NCI-H2171 (cell line): ENCODE measurements at places on chromosomes 3 and 15.

GRCh38 chr15:73153024-73153423 lies 100.8 kb downstream of the NEO1 start:
- DNase-seq, result no peak

- no peak for DNase-seq
Observed at GRCh38 chr3:16633948-16634347, 28.7 kb upstream of the DAZL start.

GRCh38 chr3:22265403-22265802 lies 514.4 kb upstream of the ZNF385D start:
- no peak for DNase-seq

DNA sequence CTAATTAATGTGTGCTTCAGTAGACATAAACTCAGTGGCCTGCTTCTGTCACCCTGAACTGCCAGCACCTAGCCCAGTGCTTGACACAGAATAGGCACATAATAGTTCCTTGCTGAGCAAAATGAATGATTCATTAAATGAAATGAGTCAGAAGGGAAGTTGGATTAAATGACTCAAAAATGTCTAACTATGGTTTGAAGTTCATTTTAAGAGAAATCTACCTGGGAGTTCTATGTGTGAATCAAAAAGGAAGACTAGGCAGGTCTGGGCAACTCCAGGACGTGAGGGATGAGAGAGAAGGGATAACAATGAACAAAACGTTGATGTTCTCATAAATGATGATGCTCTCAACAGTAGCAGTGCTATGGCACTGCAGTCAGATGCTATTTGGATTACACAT lies 175.0 kb downstream of the CFAP20DC start:
- no peak for DNase-seq

DNA sequence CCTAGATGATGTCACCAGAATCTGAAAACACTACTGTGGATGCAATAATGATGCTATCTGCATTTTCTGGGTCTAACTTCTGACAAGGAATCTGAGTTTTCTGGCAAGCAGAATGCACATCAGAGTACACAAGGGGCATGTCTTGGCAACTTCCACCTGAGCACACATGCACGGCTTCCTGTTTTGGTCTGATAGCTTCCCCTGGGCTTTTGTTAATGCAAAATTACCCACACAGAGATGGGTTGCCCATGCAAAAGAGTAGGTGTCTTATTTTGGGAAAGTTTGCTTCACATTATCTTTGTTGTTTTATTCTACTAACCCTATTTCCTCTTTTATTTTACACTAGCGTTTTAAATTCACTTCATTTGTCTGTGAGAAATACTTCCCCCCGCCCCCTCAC lies 74.2 kb upstream of the SATB1 start:
- DNase-seq, result no peak

DNA sequence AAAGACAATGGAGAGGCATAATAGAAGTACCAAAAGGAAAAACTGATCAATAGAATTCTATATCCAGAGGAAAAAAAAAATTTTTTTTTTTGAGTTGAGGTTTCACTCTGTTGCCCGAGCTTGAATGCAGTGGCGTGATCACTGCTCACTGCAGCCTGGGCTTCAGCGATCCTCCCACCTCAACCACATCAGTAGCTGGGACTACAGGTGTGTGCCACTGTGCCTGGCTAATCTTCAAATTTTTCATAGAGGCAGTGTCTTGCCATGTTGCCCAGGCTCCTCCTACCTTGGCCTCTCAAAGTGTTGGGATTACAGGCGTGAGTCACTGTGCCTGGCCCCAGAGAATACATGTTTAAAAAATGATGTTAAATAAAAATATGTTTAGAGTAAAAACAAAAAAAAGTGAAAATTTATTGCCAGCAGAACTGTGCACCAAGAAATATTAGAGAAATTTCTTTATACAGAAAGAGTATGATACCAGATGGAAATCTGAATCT lies 154.3 kb upstream of the ZBTB20 start:
- DNase-seq, result no peak

- DNase-seq, result no peak
Observed at GRCh38 chr3:194446172-194446571, 40.6 kb downstream of the ATP13A3 start.

DNA sequence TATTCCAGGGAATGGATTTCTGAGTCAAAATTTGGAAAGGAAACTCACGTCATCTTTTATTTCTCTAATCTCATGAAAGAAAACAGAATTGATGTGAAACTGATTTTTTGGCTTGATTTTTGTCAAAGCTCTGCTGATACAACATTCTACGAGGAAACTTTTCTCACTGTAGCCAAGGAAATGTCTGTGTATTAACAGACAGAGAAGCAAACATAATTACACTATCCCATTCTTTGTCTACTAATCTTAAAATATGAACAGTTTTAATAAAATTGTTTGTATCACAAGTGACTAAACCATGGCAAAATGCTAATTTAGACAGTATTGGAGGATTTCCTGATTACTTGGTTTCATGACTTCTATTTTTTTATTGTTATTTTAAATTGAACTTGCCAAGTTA lies 1437.0 kb downstream of the OTOL1 start:
- no peak for DNase-seq

DNA sequence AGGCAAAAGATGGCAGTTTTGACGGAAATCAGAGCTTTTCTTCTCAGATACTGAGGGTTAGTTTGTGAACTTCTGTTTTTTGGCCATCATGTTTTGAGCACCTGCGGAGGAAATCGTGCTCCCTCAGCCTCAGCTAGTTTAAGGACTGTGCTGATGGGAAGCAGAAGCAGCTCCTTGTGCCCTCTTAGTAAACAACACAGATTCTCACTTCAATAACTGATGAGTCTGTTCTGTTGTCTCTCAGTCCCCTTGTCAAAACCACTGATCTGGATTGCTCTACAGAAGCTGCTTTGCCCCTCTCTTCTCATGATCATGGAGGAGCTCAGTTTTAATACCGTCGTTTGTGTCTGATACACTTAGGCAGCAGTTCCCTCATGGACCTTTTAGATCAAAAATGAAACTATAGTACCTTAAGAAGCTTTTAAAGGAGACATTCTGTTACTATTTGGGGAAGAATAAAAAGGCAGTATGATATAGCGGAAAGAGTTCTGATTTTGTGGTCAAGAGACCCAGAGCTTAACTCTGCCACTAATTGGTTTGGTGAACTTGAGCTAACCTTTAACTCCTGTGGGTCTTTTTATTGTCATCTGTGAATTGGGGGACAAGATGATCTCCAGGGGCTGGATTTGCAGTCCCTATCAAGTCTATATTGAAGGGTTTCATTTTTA lies 152.6 kb downstream of the BBX start:
- no peak for DNase-seq

- DNase-seq, result peak; percentile 21
Observed at GRCh38 chr3:56799251-56799882, 2.4 kb downstream of the ARHGEF3 start.

GRCh38 chr3:194871143-194871863 lies 185.6 kb downstream of the FAM43A start:
- peak; percentile 89 for DNase-seq

DNA sequence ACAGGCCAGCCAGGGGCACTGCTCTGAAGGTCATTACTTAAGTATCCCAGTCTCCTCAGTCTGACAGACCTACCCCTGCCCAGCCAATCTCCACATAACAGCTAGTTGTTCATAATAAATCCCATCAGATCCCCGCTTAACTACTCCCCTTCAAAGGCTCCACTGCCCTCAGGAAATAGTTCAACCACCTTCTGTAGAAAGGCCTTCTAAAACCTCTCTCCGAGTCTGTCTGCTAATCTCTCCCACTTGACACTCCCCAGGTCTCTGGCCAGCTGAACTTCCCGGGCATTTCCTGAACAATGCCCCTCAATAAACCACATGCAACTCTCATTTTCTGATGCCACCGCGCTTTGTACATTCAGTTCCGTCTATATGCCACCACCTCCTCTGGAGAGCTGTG lies 6.0 kb downstream of the PRC1 start:
- DNase-seq, result no peak

- no peak for DNase-seq
Observed at GRCh38 chr15:65089206-65089824, 12.8 kb downstream of the KBTBD13 start.

DNA sequence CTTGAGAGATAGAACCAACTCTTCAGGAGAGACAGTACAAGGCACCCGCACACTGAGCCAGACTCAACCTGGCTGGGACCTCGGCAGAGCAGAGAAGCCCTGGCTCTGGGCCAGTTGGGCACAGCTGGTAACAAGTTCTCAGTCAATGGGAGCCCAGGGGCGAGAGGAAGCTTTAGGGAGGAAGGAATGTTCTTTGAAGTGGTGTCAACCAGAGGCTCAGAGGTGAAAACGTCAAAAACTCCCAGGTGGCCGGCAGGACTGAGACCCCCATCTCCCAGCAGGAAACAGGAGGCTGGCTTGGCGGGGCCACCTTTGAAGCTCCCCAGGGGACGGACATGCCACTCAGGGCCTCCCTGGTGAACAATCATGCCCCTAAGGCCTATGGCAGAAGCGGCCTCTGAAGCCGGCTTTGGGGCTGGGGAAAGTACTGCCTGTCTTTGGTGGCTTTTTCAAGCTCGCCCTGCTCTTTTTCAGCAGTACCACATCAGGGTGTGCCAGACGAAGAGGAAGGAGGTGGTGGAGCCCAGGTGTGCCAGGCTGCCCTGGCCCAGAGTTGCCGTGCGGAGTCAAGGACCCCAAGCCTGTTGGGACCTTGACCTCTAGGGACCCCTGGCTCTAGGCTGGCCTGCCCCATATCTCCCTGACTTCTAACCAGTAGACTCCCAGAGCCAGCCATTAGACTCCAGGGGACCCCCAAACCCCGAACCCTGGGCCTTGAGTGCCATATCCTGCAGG lies 16.7 kb upstream of the TBC1D21 start:
- peak; percentile 74 for DNase-seq

- no peak for DNase-seq
Observed at GRCh38 chr15:41060505-41060904, 55.6 kb downstream of the INO80 start.

GRCh38 chr15:98164571-98164970 lies 204.1 kb downstream of the ARRDC4 start:
- DNase-seq, result no peak

GRCh38 chr3:69433121-69433968 lies 47.5 kb upstream of the FRMD4B start:
- DNase-seq, result no peak

DNA sequence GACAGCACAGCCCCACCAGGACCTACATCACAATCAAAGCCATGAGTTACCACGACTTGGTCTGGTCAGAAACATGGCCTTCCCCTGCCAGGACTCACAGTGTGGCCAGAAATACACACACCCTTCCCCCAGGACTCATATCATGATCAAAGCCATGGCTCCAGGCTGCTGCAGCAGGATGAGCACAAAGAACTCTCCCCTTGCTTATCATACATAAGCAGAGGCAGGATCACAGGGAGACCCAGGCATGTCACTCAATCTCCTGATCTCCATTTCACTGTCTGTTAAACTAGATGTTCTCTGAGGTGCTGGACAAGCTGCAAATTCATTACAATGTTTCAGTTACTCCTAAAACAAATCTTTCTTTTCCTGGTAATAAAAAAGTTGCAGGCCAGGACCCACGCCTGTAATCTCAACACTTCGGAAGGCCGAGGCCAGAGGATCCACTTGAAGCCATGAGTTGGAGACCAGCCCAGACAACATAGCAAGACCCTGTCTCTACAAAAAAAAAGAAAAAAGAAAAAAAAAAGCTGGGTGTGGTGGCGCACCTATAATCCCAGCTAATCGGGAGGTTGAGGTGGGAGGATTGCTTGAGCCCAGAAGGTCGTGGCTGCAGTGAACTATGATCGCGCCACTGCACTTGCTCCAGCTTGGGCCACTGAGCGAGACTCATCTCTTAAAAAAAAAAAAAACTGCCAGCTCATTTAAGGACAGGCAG lies 1.2 kb downstream of the PFKFB4 start:
- no peak for DNase-seq

GRCh38 chr15:68012911-68013310 lies 41.2 kb upstream of the PIAS1 start:
- DNase-seq, result no peak

GRCh38 chr3:28595372-28595771 lies 246.7 kb upstream of the AZI2 start:
- no peak for DNase-seq

GRCh38 chr3:162643245-162643644 lies 1146.6 kb downstream of the OTOL1 start:
- DNase-seq, result no peak

- DNase-seq, result no peak
Observed at GRCh38 chr3:127779747-127780146, 42.6 kb downstream of the MGLL start.

- no peak for DNase-seq
Observed at GRCh38 chr15:56960116-56960515, 41.7 kb downstream of the TCF12 start.

DNA sequence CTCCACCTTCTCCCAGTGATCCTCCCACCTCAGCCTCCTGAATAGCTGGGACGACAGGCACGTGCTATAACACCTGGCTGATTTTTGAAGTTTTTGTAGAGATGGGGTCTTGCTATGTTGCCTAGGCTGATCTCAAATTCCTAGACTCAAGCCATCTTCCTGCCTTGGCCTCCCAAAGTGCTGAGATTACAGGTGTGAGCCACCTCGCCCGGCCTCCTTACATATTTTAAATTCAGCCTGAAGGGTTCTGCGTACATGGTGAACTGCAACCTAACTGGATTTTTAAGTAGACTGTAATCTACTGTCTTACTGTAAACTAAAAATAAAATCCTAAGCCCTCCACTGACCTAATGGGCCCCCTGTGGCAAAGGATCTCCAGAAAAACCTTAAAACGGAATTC lies 34.1 kb downstream of the MASP1 start:
- no peak for DNase-seq

DNA sequence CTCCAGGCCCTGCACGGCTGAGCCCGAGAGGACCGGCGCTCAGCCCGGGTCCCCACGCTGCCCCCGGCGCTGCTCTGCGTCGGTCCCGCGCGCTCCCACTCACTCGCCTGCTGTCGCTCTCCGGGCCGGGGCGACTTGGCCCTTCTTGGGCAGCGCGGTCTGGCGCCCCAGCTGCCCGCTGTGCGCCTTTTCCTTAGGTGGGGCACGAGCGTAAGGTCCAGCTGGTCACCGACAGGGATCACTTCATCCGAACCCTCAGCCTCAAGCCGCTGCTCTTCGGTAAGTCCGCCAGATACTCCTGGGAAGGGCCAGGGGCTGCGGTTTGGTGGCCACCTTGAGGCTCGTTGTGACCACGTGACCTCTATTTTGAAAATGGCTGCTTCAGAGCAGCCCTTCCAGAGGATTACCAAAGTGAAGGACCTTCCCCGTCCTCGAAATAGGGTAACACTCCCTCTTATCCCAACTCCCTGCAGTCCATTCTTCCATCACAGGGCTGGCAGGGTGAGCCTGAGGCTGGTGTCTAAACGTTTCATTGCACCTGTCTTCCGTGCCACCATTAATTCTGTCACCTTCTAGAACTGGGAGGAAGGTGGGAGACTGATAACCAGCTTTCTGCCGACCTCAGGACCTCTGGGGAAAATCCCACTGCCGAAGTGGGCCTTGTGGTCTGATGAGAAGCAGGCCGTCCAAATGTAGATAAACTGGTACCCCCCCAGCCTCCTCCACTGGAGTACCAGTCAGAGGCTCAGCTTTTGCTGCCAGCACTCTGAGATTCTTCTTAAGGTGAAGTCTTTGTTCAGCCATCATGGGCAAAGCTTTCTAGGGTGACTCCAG lies 812 bp downstream of the P4HTM start:
- no peak for DNase-seq
